T-cell (primary cell): ENCODE measurements at places on chromosomes 4 and X.

DNA sequence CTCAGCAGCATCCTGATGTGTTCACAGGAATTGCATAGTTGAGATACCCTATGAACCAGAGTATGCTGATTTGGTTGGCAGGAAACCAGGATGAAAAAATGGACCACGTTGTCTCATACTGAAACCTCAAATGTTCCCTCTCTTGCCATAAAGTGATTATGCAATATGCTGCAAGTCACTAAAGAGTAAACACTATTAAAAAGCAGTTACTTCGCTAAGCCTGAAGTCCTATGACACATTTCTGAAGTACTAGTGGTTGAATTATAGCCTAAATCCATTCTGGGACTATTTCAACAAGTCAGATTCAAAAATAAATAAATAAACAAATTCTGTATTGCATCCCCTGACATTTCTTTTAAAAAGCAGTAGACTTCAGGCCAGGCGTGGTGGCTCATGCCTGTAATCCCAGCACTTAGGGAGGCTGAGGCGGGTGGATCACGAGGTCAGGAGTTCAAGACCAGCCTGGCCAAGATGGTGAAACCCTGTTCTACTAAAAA, 106.0 kb upstream of the NAP1L5 start:
- no peak for DNase-seq

DNA sequence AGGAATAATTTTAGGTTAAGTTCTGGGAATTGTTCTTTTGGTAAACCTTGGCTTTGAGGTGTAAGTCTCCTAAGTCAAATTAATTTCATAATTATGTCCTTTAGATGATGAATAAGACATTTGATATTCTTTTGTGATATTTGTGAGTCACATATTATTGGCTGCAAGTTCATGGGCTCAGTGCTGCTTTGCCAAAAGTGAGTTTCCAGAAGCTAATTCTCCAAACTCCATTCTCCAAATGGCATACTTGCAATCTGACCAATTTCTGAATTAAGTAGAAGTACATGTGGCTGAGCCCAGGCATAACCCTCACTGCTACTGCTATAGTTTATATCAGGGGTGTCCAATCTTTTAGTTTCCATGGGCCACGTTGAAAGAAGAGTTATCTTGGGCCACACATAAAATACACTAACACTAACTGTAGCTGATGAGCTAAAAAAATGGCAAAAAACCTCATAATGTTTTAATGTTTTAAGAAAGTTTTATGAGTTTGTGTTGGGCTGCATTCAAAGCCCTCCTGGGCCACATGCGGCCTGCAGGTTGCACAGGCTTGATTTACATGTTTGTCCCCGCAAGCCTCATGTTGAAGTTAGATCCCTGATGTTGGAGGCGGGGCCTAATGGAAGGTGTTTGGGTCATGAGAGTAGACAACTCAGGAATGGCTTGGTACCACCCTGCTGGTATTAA, 196.1 kb downstream of the ZNF330 start:
- no peak for DNase-seq

GRCh38 chr4:186566068-186566467, 10.7 kb upstream of the MTNR1A start:
- no peak for DNase-seq

DNA sequence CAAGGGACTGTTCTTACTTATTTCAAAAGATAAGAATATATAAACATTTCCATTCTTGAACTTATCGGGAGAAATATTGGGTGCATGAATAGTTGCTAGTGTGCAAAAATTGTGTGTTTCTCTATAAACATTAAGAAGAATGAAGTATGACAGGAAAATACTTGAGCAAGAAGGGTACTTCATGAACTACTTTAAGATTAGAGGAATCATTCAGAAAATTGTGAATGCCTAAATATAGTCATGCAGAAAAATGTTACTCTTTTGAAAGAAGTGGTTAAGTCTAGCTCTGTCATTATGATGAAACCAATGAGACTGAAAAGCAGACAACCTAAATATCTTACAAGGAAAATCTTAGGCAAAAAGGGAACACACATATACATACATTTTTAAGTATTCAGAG, 207.8 kb upstream of the PCDH18 start:
- DNase-seq = no peak

- no peak for DNase-seq
Measured at GRCh38 chrX:28124416-28124815, 143.2 kb upstream of the DCAF8L1 start.

DNA sequence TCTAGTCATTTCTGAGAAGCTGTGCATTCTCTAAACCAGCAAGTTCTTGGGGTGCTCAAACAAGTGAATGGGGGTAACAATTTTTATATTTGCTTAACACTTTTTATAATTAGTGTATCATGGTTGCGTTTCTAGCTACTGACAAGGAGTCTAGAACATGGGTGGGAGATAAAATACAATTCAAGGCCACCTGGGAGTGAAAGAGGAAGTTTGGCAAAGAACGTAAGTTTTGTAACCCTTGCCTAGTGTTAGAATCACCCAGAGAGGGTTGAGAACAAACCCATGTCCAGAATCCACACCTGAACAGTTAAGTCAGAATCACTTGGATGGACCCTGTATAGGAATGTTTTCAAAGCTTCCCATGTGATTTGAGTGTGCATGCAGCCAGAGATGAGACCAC, 92.7 kb downstream of the AFF2 start:
- no peak for DNase-seq

DNA sequence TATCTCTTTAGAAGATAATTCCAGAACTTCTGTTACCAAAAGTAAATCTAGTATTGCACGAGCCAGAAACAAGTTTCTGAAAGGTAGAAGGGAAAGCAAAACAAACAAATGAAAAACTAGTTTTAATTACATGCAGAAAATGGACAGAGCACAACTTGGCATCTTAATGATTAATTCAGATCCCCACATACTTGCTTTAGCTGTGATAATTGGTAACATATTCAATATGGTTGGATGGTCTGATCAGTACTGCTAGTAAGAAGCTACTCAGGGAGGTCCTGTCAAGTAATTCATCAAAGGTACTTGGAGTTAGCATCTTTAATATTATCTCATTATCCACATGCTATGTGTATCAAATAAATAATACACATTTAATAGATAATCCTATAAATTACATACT, 204.3 kb downstream of the TRAM1L1 start:
- no peak for DNase-seq

GRCh38 chrX:10007621-10008020, 40.5 kb downstream of the CLDN34 start:
- no peak for DNase-seq

- DNase-seq = no peak
Measured at GRCh38 chr4:15753786-15754185, 24.3 kb upstream of the CD38 start.

DNA sequence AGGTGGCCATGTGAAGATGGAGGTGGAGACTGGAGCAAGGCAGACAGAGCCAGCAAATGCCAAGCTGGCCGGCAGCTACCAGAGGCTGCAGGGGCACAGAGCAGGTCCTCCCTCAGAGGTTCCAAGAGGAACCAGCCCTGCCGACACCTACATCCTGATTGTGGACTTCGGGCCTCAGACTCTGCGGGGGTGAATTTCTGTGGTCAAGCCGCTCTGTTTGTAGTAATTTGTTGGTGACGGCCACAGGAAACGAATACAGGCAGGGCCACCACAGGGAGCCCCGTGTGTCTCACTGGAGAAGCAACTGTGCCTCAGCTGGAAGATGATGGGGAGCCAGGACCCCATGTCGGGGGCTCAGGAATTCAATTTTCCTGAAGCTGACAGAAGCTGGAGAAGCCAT, 28.3 kb downstream of the ZFYVE28 start:
- DNase-seq = no peak

- DNase-seq = no peak
Measured at GRCh38 chr4:8831221-8832112, 40.2 kb downstream of the HMX1 start.

GRCh38 chr4:174135530-174135929, 147.9 kb downstream of the FBXO8 start:
- DNase-seq = no peak

- DNase-seq = no peak
Measured at GRCh38 chrX:69501429-69501828, 2.7 kb upstream of the NALF2 start.

- no peak for DNase-seq
Measured at GRCh38 chr4:139558235-139559088, 2.4 kb upstream of the SETD7 start.

DNA sequence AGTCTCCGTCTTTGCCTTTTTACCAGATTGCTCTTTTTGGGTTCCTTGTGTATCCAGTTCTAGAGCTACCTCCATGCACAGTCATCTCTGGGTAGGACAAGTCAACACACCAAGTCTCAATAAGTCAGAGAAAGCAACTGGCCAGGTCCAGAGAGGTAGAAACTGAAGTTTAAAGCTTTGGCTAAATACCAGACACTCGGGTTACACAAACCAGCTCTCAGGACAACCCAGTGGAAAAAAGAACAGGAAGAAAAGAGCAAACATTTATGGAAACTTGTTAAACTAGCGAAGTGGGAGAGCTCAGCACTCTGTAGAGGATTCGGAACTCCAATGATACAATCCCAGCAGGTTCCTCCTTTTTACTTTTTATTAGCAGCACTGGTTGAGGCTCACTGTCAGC, 291.0 kb upstream of the CPEB2 start:
- no peak for DNase-seq

DNA sequence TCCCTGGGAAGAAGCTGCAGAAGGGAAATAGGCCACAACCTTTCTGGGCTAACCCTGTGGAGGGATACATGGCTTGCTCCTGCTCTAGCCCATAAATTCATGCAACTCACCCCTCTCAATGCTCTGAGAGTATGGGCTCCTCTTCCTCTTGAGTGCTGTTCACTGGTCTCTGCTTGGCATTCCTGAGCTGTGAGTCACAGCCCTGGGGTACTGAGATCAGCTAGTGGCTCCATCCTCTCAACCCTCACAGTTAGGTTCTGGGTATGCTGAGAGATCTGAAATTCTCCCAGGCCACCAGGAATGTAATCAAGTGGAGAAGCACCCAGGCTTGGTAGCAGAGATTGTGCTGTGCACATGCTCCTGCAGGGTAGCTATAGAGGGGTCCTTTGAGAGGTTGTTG, 60.6 kb upstream of the SPANXN2 start:
- DNase-seq = no peak

DNA sequence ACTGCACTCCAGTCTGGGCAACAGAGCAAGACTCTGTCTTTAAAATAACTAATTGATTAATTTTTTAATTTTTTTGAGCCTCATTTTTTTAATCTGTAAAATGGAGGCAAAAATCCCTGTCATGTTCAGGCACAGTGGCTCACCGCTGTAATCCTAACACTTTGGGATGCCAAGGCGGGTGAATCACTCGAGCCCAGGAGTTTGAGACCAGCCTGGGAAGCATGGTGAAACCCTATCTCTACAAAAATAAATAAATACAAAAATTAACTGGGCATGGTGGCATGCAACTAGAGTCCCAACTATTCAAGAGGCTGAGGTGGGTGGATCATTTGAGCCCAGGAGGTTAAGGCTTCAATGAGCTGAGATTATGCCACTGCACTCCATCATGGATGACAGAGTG, 15.4 kb downstream of the AMTN start:
- DNase-seq = no peak

GRCh38 chr4:8596891-8597290, 4.3 kb downstream of the CPZ start:
- no peak for DNase-seq
